ENCODE measurements at places on chromosomes 7 and 10.

- no peak for DNase-seq
Measured at GRCh38 chr10:47348661-47349470, 703 bp downstream of the RBP3 start.

DNA sequence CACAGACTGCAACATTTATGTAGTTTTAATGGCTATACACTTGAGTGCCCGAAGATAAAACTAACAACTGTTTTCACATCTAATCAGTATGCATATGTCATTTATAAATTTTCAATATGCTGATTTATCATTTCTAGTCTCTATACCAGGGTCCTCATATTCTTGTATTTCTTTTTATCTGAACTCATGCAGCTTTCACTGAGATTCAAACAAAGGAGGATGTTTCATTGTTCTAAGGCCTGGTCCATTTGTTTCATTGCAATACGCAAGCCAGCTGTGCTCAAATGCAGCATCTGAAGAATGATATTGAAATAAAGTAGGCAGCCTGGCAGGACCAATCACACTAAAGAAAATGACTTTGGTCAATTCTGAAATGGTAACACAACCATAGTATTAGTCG, 31.7 kb downstream of the MAGI2 start:
- no peak for DNase-seq

- DNase-seq = no peak
Measured at GRCh38 chr7:100490483-100491191, 6.9 kb downstream of the NYAP1 start.

DNA sequence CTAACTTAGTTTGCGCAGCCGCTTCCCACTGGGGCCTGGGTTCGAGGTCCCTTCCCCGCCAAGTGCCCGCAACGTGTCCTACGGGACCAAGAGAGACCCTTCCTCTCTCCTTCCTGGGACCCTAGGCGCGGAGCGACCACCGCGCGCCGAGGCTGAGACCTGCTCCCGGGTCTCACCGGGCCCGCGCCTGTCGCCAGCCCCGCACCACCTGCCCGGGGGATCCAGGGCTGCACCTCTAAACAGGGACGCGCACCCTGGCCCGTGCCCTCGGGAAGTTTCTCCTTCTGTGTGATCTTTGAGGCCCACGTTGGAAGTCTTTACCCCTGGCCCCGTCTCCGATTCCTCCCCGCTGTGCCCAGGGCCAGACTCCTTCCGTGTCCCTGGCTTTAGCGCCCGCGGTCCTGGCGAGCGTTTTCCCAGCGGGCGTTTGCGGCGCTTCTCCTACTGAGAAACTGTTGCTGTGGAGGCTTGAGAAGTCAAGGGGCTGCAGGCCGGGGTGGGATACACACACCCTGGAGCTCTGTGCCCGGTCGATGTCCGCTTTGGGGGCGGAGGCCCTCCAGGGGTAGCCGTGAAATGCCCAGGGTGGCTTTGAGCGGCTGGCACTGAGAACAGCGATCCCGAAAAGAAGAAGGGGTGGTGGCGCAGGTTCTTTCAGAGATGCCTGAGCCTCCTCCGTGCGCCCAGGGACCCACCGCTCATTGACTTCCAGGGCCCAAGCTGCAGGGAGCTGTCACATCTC, 575 bp downstream of the PLPP4 start:
- no peak for DNase-seq

DNA sequence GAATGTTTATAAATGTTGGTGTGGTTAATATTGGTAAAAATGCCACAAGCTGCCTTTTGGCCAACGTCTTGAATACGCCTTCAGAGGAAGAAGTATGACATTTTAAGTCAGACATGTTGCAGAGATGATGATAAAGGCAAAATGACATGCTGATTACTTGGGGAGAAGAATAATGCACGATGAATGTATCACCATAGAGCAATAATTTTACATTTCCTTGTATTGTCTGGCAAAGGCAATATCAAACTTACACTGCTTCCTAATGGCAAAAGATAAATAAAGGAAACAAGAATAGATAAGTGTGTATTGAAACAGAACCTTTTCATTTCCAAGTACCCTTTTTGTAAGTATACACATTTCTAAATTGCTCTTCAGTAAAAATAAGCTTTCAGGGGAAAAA, 8.6 kb downstream of the MRC1 start:
- no peak for DNase-seq

- DNase-seq = no peak
Measured at GRCh38 chr7:30159698-30160143, 24.9 kb downstream of the MTURN start.

All from NCI-H1048 (cell line).